NCI-H1436 treated with DMSO at 0.1 percent for 48 hours (cell line): ENCODE measurements at places on chromosomes 13 and 19.

DNA sequence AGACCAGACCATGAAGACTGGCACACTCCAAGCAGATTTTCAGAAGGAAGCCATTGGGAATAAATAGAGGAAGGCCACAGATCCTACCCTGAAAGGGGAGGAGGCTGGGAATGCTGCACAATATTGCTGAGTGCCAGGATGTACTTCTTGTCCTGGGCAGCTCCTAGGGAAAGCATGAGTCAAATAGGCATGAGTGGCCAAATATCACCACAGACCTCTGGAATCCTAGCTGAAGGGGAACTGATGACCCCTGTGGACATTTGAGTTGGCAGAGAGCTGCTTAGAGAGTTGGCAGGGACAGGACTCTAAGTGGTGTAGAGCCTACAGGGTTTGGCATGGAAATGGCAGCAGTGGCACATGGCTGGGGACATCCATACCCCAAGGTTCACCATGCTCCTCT is 234.3 kb upstream of the TRPC4 start:
- no peak for DNase-seq

GRCh38 chr13:31962731-31963370 is 68.7 kb upstream of the FRY start:
- DNase-seq, result no peak

GRCh38 chr13:110400786-110401533 is 93.9 kb downstream of the COL4A2 start:
- DNase-seq, result no peak

DNA sequence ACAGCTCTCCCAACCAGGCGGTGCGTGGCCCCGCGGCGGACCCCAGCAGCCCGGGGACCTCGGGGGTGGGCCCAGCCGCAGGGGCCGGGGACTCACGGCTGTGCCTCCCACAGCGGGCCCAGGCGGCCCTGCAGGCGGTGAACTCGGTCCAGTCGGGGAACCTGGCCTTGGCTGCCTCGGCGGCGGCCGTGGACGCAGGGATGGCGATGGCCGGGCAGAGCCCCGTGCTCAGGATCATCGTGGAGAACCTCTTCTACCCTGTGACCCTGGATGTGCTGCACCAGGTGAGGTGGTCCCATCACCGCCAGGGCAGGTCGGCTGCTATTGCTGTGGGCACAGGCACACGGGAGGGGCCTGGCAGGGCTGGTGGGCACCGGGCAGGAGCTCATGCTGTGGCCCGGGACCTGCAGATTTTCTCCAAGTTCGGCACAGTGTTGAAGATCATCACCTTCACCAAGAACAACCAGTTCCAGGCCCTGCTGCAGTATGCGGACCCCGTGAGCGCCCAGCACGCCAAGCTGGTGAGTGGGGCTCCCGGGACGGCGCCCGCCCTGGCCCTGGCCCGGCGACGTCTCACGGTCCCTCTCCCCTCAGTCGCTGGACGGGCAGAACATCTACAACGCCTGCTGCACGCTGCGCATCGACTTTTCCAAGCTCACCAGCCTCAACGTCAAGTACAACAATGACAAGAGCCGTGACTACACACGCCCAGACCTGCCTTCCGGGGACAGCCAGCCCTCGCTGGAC is 7.3 kb downstream of the PTBP1 start:
- DNase-seq, result no peak

DNA sequence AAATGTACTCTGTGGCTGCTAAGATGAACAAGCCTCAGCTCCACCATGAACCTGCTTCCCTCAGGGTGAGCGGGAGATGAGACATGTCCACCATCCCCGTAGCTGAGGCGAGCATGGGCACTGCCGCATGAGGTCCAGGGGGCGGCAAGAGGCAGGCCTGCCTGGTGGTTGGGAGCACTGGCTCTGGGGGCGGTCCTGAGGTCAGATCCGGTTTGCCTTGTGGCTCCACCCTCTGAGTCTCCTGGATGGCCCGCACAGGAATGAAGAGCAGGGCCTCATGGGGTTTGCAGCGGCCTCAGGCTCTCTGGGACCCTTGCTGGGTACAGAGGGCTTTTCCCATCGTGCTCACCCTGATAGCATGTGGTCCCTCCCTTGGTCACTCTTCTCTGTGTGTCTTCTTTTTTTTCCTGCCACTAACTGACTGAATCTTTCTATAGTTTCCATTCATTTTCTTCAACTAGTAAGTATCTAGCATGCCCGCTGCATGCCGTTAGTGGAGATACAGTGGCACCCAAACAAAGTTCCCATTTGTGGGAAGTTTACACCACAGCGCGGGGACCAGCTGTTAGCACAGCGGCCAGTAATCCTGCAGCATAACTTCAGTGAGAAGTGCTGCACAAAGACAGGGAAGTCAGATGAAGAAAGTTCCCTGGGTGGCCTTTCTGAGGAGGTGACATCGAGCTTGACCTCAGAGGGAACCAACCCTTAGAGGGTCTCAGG is 37.3 kb downstream of the CAPN12 start:
- no peak for DNase-seq
